ENCODE measurements at places on chromosomes 16 and 17.

GRCh38 chr16:89921131-89921701 lies 1.9 kb upstream of the TUBB3 start:
- no peak overlapping the region for H3K4me3 ChIP-seq
- peaks cover 4% of the 10 kb centered on the region for H3K27me3 ChIP-seq

- H3K36me3 ChIP-seq: no peaks in the 10 kb centered on the region
- no peak overlapping the region for H3K27ac ChIP-seq
- DNase-seq: no peak
- no peaks in the 10 kb centered on the region for H3K4me1 ChIP-seq
- H3K27me3 ChIP-seq: no peaks in the 10 kb centered on the region
- H3K4me3 ChIP-seq: no peak overlapping the region
These were observed 45.4 kb downstream of the KCNJ16 start for GRCh38 chr17:70120425-70120824.

DNA sequence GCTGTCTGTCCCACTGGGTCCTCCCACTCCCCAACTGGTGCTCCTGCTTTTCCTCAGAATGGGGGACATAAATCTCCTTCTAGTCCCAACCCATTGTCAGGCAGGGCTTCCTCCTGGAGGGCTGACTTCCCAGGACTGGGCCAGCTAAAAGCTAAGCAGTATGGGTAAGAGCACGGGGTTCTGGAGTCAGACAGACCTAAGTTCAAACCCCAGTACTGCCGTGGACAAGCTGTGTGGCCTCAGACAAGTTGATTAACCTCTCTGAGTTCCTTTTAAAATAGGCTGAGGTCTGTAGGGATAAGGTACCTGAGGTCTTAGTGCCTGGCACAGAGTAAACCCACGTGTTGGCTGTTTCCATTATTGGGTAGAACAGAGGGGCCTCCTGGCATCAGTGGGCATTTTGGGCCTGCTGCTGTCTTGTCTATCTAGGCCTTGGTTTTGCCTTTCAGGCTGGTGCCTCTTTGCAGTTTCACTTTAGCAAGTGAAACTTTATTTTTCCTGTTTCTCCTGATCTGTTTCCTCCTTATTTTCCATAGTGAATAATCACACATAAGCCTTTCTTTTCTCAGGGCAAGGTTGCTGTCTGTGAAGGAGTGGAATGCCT lies 114.6 kb downstream of the PRKCB start:
- H3K27me3 ChIP-seq: no peaks in the 10 kb centered on the region
- no peaks in the 10 kb centered on the region for H3K4me1 ChIP-seq
- DNase-seq: no peak
- no peak overlapping the region for H3K4me3 ChIP-seq
- no peaks in the 10 kb centered on the region for H3K36me3 ChIP-seq

- DNase-seq: no peak
- H3K36me3 ChIP-seq: no peaks in the 10 kb centered on the region
- H3K27me3 ChIP-seq: no peaks in the 10 kb centered on the region
- no peak overlapping the region for H3K27ac ChIP-seq
These were observed 93.4 kb downstream of the IRF8 start for GRCh38 chr16:85992359-85992758.
